NCI-H446 treated with DMSO at 0.1 percent for 48 hours (cell line): ENCODE measurements at places on chromosomes 6 and 20.
A peak's percentile ranks its signal among the peaks of the same experiment; 100 is the strongest.

GRCh38 chr6:52392944-52393343 is 27.2 kb upstream of the EFHC1 start:
- no peak for DNase-seq

DNA sequence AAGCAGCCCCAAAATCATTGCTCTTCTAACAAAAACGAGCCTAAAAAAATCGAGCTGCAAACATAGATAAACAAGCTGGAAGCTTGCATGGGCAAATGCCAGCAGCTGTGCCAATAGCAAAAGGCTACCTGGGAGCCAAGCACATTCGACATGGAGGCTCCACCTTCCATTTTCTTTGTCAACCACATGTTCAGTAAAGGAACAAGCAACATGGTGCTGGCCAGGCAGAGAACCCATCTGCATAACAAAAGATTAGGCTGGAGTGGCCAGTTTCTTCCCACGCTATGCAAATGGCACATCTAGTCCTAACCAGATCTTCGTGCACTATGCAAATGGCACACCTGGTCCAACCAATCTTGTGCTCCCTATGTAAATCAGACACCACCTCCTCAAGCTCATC is 110.5 kb downstream of the KIF16B start:
- peak; percentile 10 for DNase-seq

DNA sequence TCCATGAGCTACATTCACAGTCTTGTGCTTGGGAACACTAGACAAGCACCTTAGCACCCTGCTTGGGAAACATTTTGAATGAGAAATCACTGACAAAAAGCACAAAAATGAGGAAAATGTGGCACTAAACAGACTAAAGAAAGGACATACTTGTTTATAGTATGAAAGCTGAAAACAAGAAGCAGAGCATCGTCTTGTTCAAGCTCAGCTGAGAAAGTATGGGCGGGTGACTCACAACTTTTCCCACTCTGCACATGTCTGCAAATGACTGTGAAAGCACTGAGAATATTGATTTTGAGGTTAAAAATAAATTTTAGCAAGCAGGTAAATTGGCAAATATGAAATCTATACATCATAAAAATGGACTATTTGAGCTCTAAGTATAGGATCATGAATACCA is 725.3 kb downstream of the COL12A1 start:
- DNase-seq: no peak

GRCh38 chr6:4723383-4723782 is 52.8 kb upstream of the CDYL start:
- no peak for DNase-seq

DNA sequence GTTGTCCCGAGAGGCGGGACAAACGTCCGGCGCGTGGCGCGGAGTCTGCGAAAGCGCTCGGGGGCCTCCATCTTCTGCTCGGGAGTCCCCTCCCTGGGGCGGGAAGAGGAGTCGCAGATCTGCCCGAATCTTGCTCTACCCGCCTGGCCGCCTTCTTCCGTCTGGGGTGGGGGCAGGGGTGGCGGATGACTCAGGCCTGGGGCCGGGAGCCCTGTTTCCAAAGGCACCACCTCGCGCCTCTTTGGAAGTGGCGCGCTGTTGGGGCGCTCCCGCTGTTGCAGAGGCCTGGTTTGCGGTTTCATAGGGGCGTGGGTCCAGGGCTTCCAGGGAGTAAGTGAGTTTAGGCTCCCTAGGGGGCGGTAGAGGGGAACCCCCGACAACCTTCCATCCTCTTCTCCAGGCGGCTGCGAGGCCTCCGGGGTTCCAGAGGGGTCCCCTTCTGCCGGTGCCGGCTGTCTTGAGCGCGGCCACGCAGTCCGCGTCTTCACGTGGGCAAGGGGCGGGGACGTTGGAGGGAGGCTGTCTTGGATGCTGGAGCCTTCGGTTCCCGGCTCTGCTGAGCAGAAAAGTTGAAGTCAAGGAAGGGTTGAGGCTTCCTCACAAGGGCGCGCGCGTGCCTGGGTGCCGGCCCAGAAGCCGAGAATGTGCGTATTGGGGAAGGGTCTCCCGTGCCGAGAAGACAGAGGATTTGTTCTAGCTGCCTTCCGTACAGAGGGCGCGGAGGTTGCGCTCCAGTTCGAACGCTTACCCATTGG is 2.6 kb upstream of the TFAP2C start:
- DNase-seq: no peak

- peak; percentile 78 for DNase-seq
Observed at GRCh38 chr6:89313006-89313405, 2.1 kb downstream of the GABRR2 start.

GRCh38 chr6:7916959-7917358 is 6.4 kb upstream of the TXNDC5 start:
- no peak for DNase-seq

DNA sequence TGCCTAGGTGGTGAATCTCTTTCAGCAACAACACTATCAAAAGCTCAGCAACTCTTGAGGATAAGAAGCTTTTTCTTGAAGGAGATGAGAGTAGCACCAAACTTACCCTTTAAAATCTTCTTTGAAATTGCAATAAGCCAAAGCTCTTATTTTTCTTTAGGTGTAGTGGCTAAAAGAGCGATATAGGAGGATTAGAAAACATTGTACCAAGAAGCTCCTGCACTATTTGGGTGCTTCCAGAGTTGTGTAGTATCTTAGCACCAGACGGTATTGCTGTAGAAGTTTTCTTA is 1.2 kb downstream of the FUT9 start:
- DNase-seq: no peak

DNA sequence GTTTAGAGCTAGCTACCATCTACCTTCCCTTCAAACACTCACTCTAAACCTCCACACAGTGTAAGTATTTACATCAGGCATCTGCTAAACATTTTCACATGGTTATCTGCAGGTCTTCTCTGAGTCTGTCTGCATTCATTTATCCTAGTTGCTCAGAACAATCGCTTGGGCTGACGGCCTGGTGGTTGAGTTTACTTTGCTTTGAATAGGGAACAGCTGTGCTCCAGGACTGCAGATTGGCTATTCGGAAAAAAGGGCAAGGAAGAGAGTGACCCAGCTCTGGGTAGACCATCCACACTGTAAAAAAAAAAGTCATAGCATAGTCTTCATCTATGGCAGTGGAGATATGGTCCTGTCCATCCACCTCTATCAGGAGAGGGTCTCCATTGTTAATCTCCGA is 115.3 kb upstream of the ESR1 start:
- DNase-seq: no peak

GRCh38 chr6:61640463-61640862 is 645.6 kb downstream of the KHDRBS2 start:
- DNase-seq: no peak

DNA sequence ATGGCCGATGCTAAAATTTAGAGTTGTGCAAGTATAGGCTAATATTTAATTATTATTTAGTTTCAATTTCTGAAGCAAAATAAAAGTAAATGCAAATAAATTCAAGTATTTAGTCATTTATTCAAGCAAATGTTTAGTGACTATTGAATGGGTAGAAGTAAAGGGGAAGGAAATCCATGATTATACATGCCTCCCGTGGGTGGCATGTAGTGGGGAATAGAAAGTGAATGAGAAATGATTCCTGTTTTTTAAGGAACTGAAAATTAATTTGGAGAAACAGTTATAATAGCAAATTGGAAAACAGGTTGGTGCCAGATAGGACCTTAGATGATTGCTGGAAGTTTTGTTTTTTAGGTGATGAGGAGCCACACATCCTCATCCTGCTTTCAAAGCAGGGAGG is 35.4 kb downstream of the FAM229B start:
- no peak for DNase-seq

- no peak for DNase-seq
Observed at GRCh38 chr20:51195419-51195901, 172.6 kb upstream of the KCNG1 start.

- no peak for DNase-seq
Observed at GRCh38 chr20:13200767-13201500, 20.1 kb upstream of the ISM1 start.

GRCh38 chr6:139109558-139109957 is 25.3 kb upstream of the HECA start:
- no peak for DNase-seq

GRCh38 chr20:62970307-62971210 is 18.1 kb downstream of the SLC17A9 start:
- no peak for DNase-seq

DNA sequence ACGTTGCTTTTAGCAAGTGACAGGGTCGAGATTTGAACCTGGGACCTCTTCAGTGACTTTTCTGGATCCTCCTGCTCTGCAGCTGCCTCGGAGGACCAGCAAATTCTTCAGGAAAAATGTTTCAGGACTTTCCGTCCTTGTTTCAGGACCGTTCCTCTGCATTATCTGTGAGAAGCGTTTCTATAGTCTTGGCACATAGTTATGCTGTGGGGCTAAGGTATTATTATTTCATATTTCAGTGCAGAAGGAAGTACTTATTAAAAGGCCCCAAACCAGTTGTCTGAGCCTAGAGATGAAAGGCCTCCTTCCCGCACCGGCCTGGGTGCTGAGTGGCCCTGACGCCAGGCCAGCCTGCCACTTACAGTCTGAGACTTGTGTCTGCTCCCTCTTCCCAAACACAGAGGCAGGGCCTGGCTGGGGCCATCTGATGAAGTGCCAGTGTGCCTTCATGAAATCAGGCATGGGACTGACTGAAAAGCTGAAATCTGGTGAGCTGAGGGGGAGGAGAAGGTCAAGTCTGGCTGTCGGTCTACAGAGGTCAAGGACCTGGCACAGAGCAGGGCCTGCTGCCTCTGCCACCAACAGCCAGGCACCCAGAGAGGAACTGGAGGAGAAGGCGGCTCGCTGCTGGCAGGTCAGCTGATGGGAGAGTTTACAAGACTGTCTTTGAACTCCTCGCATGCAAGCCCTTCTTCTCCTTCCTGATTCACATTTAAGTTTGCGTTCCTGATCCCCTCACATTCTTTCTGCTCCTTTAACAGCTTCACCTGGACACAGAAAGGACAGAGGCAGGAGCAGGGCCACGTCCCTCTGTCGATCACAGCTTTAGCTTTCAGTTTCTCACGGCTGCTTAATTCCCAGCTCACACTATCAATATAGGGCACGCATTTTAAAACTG is 8.9 kb upstream of the QKI start:
- DNase-seq: no peak

GRCh38 chr6:42259841-42260395 is 42.3 kb upstream of the MRPS10 start:
- DNase-seq: no peak

- peak; percentile 25 for DNase-seq
Observed at GRCh38 chr20:59835057-59835447, 98.4 kb downstream of the SYCP2 start.

DNA sequence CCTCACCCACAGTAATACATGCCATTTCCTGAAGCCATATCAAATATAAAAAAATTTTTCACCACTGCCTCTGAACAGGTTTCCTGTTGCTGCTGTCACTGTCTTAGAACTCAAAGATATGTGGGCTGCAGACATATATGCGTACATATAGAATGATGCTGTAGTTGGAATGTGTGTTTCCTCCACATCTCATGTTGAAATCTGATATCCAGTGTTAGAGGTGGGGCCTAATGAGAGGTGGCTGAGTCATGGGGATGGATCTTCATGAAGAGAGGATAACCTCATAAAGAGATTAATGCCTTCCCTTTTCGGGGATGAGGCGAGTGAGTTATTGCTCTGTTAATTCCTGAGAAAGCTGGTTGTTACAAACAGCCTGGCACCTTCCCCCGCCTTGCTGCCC is 7.7 kb upstream of the SCP2D1 start:
- no peak for DNase-seq

DNA sequence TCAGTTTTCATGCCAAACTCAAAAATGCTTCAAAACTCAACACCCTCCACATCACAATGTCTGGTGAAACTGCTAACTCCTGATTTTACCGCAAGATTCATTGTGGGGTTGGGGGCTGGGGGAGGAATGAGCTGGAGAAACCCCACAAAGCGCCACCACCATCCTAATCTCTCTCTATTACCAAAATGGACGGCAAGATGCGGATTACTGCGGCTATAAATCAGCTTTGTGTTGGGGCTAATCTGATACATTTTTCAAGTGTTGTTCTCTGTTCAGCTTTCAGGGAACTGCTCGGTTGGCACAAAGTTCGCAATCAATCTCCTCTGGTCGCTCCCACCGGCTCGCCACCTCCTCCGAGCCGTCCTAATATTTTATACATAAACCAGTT is 83.7 kb downstream of the TMEM242 start:
- DNase-seq: no peak

DNA sequence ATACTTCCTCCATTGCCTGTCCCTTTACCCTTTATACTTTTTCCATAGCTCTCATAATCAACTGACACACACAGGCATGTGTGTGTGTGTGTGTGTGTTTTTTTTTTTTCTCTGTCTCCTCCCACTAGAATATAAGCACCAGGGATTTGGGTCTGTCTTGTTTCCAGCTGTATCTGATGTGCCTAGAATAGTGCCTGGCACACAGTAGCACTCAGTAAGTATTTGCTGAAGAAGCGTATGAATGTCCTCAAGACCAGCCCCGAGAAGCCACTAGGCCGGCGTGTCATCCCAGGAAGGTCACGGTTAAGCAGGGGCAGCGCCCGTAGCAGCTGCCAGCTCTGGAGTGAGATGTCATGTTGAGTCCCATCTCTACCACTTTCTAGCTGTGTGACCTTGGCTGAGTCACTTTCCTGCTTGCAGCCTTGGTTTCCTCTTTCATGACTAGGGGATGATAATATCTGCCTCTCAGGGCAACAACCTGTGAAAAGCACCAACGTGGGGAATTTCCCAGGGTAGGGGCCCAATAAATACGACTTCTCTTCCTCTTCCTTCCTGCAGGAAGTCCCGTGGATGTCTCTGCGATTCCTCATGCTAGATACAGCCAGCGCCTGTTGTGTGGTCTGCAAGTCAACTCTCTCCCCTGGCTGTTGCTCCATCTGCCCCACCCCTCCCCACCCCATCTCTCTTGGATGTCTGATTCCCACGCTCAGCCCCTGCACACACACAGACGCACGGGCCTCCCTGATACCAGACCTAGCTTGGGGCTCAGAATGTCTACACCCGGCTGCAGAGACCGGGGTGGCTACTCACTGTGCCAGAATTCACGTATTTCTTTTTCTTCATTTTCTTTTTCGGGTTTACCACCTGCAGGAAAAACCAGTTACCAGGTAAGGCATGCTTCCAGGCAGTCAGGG is 58.1 kb downstream of the RAB44 start:
- no peak for DNase-seq

DNA sequence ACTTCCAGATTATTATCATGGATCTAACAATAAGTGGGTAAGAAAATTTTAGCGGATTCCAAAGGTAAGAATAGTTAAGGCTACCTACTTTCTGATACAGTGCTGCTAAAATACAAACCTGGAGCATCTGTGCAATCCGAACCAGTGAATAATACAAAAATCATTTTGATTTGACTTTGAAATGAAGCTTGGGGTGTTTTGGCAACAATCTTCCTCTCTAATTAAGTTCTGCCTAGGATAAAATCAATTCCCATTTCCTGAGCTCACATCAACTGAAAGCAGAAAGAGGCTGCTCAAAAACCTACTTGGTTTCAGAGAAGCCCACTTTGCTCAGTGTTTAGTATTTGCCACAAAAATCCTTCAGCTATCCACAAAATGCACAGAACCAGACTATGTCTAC is 18.7 kb upstream of the SH3BGRL2 start:
- DNase-seq: no peak

DNA sequence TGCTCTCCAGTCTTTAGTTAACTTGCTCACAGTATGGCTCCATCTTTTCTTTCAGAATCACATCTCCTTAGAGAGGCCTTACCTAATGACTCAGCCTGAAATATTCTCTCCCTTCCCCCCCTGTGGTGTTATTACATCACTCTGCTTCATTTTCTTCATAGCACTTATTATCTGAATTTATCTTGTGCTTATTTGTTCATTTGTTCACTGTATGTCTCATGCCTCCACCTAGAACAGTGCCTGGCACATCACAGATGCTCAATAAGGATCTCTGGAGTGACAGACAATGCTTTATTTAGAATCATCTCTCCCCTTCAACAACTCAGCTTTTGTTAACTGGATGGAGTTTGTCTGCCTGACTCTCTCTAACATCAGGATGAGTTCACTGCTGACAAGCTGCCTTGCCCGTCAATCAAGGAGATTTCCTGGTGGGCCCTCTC is 96.6 kb upstream of the MAN1A1 start:
- DNase-seq: no peak
